ENCODE measurements at places on chromosomes 7 and 10.
A peak's percentile ranks its signal among the peaks of the same experiment; 100 is the strongest.

DNA sequence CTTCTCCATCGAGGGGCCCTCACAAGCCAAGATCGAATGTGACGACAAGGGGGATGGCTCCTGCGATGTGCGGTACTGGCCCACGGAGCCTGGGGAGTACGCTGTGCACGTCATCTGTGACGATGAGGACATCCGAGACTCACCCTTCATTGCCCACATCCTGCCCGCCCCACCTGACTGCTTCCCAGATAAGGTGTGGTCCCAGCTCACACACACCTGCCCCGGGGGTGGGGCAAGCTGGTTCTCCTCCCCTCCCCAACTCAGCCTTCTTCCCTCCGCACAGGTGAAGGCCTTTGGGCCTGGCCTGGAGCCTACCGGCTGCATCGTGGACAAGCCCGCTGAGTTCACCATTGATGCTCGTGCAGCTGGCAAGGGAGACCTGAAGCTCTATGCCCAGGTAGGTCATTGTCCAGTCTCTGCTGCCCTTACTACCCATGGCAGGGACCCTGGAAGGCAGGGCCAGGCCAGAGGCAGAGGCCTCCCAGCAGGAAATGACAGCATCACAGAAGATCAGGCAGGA, 11.0 kb downstream of the FLNC start:
- no peak for DNase-seq

DNA sequence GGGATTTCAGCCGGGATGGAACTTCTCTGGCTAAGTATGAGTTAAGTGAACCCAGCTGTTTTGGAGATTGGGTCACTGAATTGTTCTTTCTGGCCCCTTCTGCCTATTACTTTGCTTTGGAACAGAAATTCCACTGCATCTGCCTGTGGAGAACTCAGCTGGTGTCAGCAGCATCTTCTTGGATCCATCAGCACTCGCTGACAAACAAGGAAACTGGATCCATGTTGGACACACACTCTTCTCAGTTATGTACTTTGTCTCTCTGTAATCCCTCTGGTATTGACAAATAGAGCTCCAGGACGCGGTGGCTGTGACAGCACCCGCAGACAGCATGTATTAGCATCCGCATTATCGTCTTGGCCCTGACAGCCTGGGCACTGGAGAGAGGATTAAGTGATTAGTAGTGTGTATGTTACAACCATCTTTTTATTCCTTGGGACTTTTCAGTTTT, 73.0 kb upstream of the BMPER start:
- no peak for DNase-seq

GRCh38 chr7:137213744-137214143, 129.8 kb downstream of the PTN start:
- DNase-seq = no peak

DNA sequence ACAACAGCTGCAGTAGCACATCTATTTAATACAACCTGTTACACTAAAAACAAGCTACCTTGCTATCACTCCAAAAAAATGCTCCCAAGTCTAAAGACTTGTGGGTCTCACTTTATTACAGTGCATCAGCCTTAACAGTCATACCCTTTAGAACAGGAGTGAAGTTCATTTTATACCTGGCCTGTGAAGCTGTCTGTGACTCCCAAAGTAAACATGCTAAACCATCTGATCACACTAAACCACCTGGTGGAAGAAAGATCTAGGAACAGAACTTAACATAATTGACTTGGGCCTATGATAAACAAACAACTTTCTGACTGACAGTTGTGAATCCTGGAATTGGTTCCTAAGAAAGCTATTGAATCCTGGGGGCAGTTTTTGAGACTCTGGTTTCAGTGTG, 80.9 kb upstream of the ATP6V0A4 start:
- DNase-seq = no peak

DNA sequence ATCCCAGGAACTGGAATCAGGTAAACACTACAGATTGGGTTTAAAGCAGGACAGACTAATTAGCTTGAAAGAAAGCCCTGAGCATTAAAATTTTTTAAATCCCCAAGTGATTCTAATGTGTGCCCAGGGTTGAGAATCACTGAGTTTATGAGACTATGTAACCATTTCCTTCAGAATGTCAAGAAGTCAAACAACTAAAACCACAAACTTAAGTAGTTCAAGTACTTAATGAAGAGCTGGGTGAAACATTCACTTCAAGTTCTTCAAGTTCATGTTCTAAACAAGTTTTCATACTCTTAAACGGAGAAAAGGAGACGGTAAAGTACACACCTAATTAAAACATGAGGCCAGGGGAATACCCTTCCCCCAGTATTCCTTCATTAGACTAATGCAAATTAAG, 28.2 kb upstream of the TLL2 start:
- DNase-seq = no peak

- DNase-seq = peak; percentile 11
Measured at GRCh38 chr7:2952316-2952715, 91.4 kb downstream of the CARD11 start.

GRCh38 chr7:157490465-157490912, 153.7 kb downstream of the DNAJB6 start:
- DNase-seq = no peak

DNA sequence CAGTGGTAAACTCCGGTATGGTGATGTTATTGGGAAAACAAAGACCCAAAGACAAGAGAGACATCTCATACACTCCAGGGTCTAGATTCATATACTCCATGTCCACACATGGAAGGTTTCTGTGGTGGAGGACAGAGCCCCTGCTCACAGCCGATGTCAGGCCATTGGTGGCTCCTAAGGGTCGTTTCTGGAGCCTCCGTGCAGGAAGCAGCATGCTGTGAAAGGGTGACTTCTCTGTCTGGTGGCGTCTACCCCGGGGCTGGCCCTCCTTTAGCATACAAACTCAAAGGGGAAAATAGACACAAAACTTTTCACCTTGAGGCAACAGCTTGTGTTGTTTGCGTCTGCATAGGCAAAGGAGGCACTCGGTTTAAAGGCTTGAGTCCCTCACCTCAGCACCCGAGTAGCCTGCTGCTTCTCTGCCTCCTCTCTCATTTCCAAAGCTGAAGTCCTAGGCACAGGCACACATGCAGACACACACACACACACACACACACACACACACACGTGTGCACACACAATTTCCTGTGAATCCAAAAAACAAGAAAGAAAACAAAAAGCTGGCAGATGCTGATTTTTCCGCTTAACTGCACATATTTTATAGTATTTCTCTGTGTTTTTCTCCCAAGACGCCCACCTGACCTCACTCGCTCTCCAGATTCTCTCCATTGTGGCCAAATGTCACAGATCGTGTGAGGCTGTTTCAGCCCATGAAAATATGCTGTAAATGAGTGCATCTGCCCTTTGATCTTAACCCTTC, 601.4 kb upstream of the MGMT start:
- DNase-seq = no peak

DNA sequence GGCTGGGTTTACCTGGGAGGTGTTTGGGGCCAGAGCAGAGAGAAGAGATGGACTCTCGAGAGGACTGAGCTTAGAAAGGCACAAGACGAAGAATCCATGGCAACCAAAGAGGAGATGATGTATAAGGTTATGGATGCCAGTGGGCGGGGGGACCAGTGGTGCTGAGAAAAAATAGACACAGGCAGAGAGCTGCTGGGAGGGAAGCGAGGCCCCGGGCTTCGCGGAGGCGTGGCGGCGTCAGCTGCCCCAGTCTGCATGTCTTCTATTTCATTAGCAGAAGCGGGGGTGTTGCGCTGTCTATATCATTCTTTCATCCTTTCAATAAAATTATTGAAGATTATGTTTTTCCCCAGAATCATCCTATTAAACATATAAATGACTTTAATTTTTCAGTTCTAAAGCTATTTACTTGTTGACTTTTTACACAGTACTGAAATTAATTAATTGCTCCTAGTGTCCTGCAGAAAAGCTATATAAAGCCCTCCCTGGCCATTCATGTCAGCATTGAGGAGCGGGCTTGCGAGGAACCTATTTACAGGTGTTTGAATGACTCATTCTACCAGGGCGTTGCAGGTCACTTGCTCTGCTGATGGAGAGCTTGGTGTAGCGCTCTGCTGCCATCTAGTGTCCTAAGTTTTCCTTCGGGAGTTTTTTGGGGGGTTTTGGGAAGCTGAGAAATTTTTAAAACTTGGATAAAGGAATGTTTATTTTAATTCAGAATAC, 42.9 kb upstream of the BHLHA15 start:
- no peak for DNase-seq

DNA sequence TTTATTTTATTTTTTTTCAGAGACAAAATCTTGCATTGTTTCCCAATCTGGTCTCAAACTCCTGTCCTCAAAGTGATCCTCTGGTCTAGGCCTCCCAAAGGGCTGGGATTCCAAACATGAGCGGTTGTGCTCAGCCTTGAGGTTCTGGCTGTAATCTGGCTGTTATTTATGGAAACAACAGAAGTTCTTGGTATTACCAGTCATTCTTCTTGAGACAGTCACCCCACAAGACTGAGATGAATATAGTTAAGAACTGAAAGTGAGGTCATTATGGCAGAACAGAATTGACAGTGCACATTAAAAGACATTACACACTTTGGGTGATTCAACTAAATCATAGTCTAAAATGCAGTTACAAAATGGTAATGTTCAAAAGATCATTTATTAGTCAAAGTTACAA, 719.5 kb downstream of the ZWINT start:
- no peak for DNase-seq

Data from activated naive CD8-positive, alpha-beta T cell treated with anti-CD3 and anti-CD28 coated beads, Interleukin-2, amount 10 ng/mL, durations not matched to agents 7 days and 5 days (primary cell).